Endodermal cell (in vitro differentiated cells): ENCODE measurements at places on chromosomes 6 and 20. TPM values are rescaled to one million over a fixed set of nuclear protein-coding genes. Genes with fewer than 3 reads are reported as not detected.

GRCh38 chr6:150352321-150353296 is 16.2 kb upstream of the IYD start:
- no peak overlapping the region for H3K4me3 ChIP-seq
- no peaks in the 10 kb centered on the region for H3K4me1 ChIP-seq
- H3K27me3 ChIP-seq, result no peaks in the 10 kb centered on the region
- no peaks in the 10 kb centered on the region for H3K36me3 ChIP-seq
- H3K27ac ChIP-seq, result no peak overlapping the region
- DNase-seq, result no peak

DNA sequence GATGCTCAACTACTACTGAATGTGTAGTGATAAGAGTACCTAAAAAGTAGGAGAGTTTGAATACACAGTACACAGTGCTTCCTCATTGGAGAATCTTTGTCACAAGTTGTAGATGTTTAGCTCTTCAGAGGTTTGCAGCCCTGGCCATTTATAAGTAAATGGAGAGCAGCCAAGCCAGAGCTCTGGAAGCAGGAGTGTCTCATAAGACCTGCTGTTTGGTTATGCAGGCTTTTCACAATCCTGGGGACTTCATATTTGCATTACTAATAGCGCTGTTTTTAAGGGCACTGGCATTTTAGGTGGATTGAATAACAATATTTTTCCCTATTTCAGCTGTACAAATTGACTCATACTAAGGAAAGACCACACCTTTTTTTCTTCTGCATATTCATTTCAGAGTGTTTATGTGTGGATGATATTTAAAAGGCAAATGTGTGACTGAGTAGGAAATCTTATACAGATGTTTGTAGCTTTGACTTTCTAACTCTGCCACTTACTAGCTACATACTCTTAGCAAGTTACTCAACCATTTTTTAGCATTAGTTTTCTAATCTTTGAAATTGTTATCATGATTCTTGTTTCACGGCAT is 730.5 kb upstream of the MAP3K7 start:
- no peak overlapping the region for H3K4me3 ChIP-seq
- H3K27me3 ChIP-seq, result no peaks in the 10 kb centered on the region
- no peak for DNase-seq
- no peak overlapping the region for H3K27ac ChIP-seq
- no peaks in the 10 kb centered on the region for H3K4me1 ChIP-seq

GRCh38 chr6:10495029-10495428 is 26.1 kb upstream of the GCNT2 start:
- DNase-seq, result no peak
- no peaks in the 10 kb centered on the region for H3K27me3 ChIP-seq
- H3K4me1 ChIP-seq, result no peaks in the 10 kb centered on the region
- no peaks in the 10 kb centered on the region for H3K36me3 ChIP-seq
- H3K27ac ChIP-seq, result no peak overlapping the region

- no peak overlapping the region for H3K27ac ChIP-seq
- H3K4me1 ChIP-seq, result peaks cover 3% of the 10 kb centered on the region
- H3K4me3 ChIP-seq, result no peak overlapping the region
- peak; percentile 58 for DNase-seq
These were observed 87.8 kb upstream of the HS3ST5 start for GRCh38 chr6:114430534-114431124.

GRCh38 chr6:5762561-5762968 is 244.2 kb downstream of the NRN1 start:
- DNase-seq, result peak; percentile 37
- no peaks in the 10 kb centered on the region for H3K4me1 ChIP-seq
- no peak overlapping the region for H3K27ac ChIP-seq
- no peaks in the 10 kb centered on the region for H3K36me3 ChIP-seq

- H3K4me3 ChIP-seq, result no peak overlapping the region
- H3K27me3 ChIP-seq, result no peaks in the 10 kb centered on the region
- H3K36me3 ChIP-seq, result no peaks in the 10 kb centered on the region
- H3K4me1 ChIP-seq, result peaks cover 19% of the 10 kb centered on the region
- DNase-seq, result peak; percentile 55
These were observed 1.2 kb downstream of the POU5F1 start for GRCh38 chr6:31169123-31169857.

GRCh38 chr6:41675176-41675775 is 37.0 kb downstream of the MDFI start:
- no peaks in the 10 kb centered on the region for H3K36me3 ChIP-seq
- no peaks in the 10 kb centered on the region for H3K27me3 ChIP-seq
- H3K4me3 ChIP-seq, result no peak overlapping the region
- DNase-seq, result peak; percentile 44
- no peaks in the 10 kb centered on the region for H3K4me1 ChIP-seq

GRCh38 chr6:27514906-27515495 is 42.1 kb upstream of the ZNF184 start:
- no peaks in the 10 kb centered on the region for H3K36me3 ChIP-seq
- H3K27me3 ChIP-seq, result peaks cover 17% of the 10 kb centered on the region
- no peak overlapping the region for H3K4me3 ChIP-seq
- no peak overlapping the region for H3K27ac ChIP-seq
- H3K4me1 ChIP-seq, result peaks cover 5% of the 10 kb centered on the region
- no peak for DNase-seq

DNA sequence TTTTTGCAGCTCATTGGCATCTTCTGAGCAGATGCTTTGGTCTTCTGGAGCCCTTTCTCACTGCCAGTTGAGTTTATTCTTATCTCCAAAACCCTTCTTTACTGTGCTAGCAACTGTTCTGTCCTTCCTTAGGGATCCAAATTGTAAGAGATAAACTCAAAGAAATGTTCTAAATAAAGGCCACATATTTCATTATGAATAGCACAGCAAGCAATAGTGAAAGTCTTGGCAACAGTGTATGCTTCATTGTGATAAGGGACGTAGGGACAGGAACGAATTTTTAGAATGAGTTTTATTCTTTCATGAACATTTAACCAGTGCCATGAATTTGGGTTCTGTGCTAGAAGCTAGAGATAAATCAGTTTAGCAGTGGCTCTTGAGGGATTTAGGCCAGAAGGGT is 61.1 kb downstream of the LRRC1 start:
- H3K4me1 ChIP-seq, result no peaks in the 10 kb centered on the region
- DNase-seq, result no peak
- no peak overlapping the region for H3K4me3 ChIP-seq
- H3K27ac ChIP-seq, result no peak overlapping the region
- no peaks in the 10 kb centered on the region for H3K27me3 ChIP-seq

GRCh38 chr6:3911614-3912336 is 62.6 kb downstream of the FAM50B start:
- H3K4me3 ChIP-seq, result no peak overlapping the region
- no peaks in the 10 kb centered on the region for H3K27me3 ChIP-seq
- peak; percentile 35 for DNase-seq
- H3K4me1 ChIP-seq, result peaks cover 11% of the 10 kb centered on the region
- no peak overlapping the region for H3K27ac ChIP-seq
- H3K36me3 ChIP-seq, result no peaks in the 10 kb centered on the region

DNA sequence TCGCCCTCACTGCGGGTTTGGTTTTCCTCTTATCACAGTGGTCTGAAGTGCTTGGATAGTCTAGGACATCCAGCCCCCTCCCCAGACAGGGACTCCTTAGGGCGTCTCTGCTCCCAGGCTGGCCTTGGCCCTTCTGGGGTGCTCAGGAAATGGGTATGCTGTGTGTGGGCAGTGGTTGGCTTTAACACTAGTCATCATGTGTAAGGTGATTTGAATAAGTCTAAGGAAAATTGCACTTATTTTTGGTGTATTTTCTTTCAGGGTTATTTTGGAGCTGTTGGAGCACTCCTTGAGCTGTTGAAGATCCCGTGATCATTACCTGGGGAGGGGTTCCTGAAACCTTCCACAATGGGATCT is 33.8 kb downstream of the PANK2 start:
- H3K36me3 ChIP-seq, result peaks cover 71% of the 10 kb centered on the region
- peaks cover 4% of the 10 kb centered on the region for H3K4me1 ChIP-seq
- no peaks in the 10 kb centered on the region for H3K27me3 ChIP-seq

DNA sequence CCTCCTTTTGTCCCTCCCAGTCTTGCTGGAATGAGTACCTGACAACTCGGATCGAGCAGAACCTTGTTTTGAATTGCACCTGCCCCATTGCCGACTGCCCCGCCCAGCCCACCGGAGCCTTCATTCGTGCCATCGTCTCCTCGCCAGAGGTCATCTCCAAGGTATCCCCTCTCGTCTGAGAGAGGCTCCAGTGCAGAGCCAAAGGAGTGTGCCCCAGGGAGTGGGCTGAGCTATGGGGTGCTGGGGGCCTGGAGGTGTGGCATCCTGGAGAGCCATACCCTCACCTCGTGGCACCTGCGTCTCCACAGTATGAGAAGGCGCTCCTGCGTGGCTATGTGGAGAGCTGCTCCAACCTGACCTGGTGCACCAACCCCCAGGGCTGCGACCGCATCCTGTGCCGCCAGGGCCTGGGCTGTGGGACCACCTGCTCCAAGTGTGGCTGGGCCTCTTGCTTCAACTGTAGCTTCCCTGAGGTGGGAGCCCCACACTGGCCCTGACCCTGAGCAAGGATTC is 8.8 kb downstream of the DNPH1 start:
- DNase-seq, result no peak
- H3K4me1 ChIP-seq, result no peaks in the 10 kb centered on the region
- no peaks in the 10 kb centered on the region for H3K27me3 ChIP-seq
- H3K27ac ChIP-seq, result no peak overlapping the region

- H3K4me3 ChIP-seq, result peak overlapping the region; percentile 95
- peaks cover 18% of the 10 kb centered on the region for H3K4me1 ChIP-seq
- H3K27ac ChIP-seq, result no peak overlapping the region
- DNase-seq, result peak; percentile 69
- no peaks in the 10 kb centered on the region for H3K27me3 ChIP-seq
- H3K36me3 ChIP-seq, result peaks cover 7% of the 10 kb centered on the region
These were observed 1.1 kb downstream of the PPP1R18 start for GRCh38 chr6:30685157-30686008.

- no peak for DNase-seq
- no peak overlapping the region for H3K27ac ChIP-seq
- no peaks in the 10 kb centered on the region for H3K4me1 ChIP-seq
- H3K36me3 ChIP-seq, result no peaks in the 10 kb centered on the region
- H3K27me3 ChIP-seq, result no peaks in the 10 kb centered on the region
These were observed 109.2 kb upstream of the MCHR2 start for GRCh38 chr6:100103194-100103593.

- H3K27ac ChIP-seq, result no peak overlapping the region
- H3K27me3 ChIP-seq, result no peaks in the 10 kb centered on the region
- H3K36me3 ChIP-seq, result no peaks in the 10 kb centered on the region
- no peak overlapping the region for H3K4me3 ChIP-seq
These were observed 28.7 kb downstream of the SIRPD start for GRCh38 chr20:1528811-1529210.

RNF182 gene
- total RNA-seq, result 3.6 and 4.1 TPM in 2 replicates

MOXD1 gene
- 2.9 to 7.6 TPM (median 3.2 TPM) in 3 replicates for total RNA-seq

GTSF1L gene
- not detected in 2 replicates for total RNA-seq
